Activated naive CD8-positive, alpha-beta T cell treated with anti-CD3 and anti-CD28 coated beads, Interleukin-2, amount 10 ng/mL, durations not matched to agents 7 days and 5 days (primary cell): ENCODE measurements at places on chromosomes 6 and 20. TPM values are rescaled to one million over a fixed set of nuclear protein-coding genes. Genes with fewer than 3 reads are reported as not detected.
A peak's percentile ranks its signal among the peaks of the same experiment; 100 is the strongest.

The SEL1L2 gene
- total RNA-seq: not detected

The PGBD1 gene
- 3.4 TPM for total RNA-seq

The FAM209B gene
- total RNA-seq: 1.1 TPM

The SOBP gene
- 1.4 TPM for total RNA-seq

The TMEM200A gene
- total RNA-seq: 1.4 TPM

DNA sequence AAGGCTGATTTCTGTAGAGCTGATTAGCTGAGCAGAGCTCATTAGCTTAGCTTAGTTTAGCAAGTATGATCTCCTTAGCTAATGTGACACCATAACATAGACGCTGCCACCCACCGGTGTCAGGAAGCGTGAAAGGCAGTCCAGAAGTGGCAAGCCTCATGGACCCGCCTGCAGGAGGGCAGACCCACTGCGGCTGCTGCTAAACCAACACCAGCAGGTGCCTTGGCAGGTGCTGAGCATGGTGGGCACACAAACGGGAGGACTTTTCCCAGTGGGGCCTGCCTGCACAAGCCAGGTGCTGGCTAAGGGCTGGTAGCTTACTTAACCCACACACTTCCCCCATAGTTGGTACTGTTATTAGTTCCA is 22.7 kb downstream of the ZDHHC14 start:
- no peaks in the 10 kb centered on the region for H3K4me1 ChIP-seq
- no peak overlapping the region for H3K4me3 ChIP-seq
- no peak overlapping the region for H3K27ac ChIP-seq
- no peaks in the 10 kb centered on the region for H3K36me3 ChIP-seq
- DNase-seq: no peak

DNA sequence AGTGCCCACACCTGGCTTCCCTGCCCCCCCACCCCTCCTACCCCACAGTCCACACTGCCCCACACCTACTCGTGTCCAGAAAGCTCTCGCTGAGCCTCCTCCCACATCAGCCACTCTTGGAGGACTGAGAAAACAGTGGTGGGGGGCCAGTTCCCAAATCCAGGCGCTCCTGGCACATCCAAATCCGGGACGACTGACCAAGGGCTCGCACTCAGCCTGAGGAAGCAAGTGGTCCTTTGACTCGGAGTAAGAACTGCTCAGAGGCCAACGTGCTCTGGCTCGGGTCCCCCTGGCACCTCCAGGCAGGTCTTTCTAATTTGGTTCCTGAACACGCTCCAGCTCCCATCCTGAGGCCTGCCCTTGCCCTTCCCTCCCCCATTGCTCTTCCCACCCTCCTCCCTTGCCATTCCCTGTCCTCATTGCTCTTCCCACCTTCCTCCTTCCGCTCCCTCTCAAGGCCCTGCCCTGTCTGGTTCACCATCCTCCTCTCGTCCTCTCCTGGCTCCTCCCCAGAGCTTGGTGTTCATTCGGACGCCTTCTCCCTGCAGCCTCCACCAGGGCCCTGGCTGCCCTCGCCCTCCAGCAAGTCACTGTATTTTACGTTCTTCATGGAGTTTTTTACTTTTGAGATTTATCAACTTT is 83.6 kb downstream of the THBS2 start:
- DNase-seq: no peak
- no peak overlapping the region for H3K4me3 ChIP-seq
- H3K27ac ChIP-seq: no peak overlapping the region
- no peaks in the 10 kb centered on the region for H3K36me3 ChIP-seq
- peaks cover 2% of the 10 kb centered on the region for H3K27me3 ChIP-seq
- no peaks in the 10 kb centered on the region for H3K4me1 ChIP-seq

DNA sequence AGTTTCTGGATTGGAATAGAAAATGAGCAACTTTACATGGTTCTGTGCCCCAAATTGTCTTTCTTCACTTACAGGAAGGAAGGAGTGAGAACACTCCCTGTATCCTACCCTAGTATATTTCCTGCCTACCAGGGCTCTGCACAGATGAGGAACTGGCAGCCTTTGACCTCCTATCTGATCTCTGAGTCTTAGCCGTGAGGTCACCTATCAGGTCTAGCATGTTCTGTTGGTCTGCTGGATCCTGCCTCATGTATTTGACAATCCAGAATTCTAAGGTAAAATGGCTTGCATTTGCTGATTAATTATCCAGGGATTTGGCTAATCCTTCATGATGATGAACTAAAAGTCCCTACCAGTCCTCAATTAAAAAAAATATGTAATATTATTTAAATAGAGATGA is 35.0 kb upstream of the TRAM2 start:
- H3K4me1 ChIP-seq: no peaks in the 10 kb centered on the region
- H3K27ac ChIP-seq: no peak overlapping the region
- no peaks in the 10 kb centered on the region for H3K36me3 ChIP-seq
- H3K4me3 ChIP-seq: no peak overlapping the region

DNA sequence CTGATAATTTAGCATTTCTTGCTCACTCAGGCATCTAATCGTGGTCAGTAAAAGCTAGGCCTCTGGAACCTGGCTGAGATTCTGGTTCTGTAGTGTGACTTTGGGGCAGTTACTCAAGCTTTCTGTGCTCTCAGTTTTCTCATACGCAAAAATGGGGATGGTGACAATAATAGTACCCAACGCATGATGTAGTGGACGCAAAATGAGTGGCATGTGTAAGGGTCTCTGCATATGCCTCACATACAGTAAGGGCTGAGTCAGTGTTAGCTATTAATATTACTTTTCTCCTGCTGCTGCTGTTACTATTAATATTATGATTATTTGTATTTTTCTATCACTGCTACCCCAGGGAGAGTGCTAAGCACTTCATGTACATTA is 686 bp downstream of the GINS1 start:
- peak overlapping the region; percentile 84 for H3K4me3 ChIP-seq
- H3K36me3 ChIP-seq: peaks cover 20% of the 10 kb centered on the region
- H3K4me1 ChIP-seq: peaks cover 16% of the 10 kb centered on the region
- DNase-seq: no peak

GRCh38 chr6:54802775-54803634 is 43.6 kb upstream of the FAM83B start:
- H3K36me3 ChIP-seq: no peaks in the 10 kb centered on the region
- DNase-seq: no peak
- H3K27me3 ChIP-seq: no peaks in the 10 kb centered on the region

DNA sequence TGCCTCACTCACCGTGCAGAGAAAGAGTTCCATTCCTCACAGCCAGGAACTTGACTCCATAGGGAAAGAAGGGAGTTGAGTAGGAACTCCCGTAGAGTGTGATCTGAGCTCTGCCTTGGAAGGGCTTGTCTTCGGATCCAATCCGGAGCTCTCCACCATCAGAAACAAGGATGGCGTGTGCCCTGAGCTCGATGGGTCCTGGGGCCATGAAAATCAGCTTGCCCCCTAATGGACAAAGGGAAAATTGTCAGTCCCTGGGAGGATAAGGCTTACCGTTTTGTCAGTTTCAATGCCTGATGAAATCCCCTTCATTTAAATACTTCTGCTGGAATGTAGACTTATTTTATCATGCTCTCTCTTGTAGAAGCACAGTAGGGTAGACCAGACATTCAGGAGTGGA is 153.3 kb downstream of the PKHD1 start:
- DNase-seq: no peak
- H3K27me3 ChIP-seq: no peaks in the 10 kb centered on the region
- no peaks in the 10 kb centered on the region for H3K36me3 ChIP-seq
- no peak overlapping the region for H3K4me3 ChIP-seq
- H3K27ac ChIP-seq: no peak overlapping the region

- H3K27me3 ChIP-seq: no peaks in the 10 kb centered on the region
- H3K4me1 ChIP-seq: peaks cover 5% of the 10 kb centered on the region
- no peaks in the 10 kb centered on the region for H3K36me3 ChIP-seq
Measured at GRCh38 chr20:64229507-64230061, 26.0 kb upstream of the PCMTD2 start.

- H3K4me1 ChIP-seq: no peaks in the 10 kb centered on the region
- peak overlapping the region; percentile 62 for H3K4me3 ChIP-seq
- no peak overlapping the region for H3K27ac ChIP-seq
- DNase-seq: peak; percentile 32
- no peaks in the 10 kb centered on the region for H3K36me3 ChIP-seq
Measured at GRCh38 chr6:77650098-77650663, 2.7 kb upstream of the MEI4 start.

DNA sequence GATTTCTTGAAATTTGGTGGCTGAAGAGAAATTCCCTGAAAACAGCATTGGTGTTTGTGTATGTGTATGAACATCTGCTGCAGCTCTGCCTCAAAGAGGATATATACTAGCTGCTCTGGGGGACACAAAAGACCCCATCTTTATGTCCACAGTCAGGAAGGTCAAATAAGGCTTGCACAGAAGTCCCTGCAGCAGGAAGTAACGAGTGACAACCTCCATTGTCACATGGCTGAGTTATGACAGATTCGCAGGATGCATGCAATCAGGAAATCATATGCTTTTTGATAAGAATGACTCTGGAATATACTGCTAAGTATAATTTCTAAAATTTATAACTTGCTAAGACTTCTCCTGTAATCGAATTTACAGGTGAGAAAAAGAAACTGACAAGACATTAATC is 225.9 kb upstream of the CST7 start:
- DNase-seq: no peak
- no peaks in the 10 kb centered on the region for H3K36me3 ChIP-seq
- H3K27ac ChIP-seq: no peak overlapping the region
- peaks cover 2% of the 10 kb centered on the region for H3K4me1 ChIP-seq
- H3K4me3 ChIP-seq: no peak overlapping the region

DNA sequence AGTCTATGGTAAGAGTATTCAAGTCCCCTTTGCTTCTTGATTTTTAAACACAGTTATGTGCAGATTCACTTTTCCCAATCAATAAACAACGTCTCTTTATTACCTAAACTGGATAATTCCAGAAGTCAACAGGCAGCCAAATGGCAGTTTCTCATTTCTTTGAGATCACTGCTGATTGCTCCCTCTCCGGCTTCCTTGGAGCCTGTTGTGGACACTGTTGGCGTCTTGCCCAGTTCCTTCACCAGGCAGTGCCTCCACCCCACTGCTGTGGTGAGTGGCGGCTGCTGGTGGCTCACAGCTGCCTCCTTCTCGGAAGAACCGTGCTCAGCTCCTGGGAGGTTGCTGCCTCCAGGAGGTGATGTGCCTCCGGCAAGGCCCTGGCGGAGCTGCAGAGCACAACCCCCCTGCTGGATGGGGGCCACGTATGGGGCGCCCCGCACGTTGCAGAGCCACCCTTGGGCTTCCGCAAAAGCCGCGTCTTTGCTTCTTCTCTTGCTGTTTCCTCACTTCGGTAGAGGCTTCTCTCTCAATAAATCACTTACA is 105.1 kb upstream of the CNKSR3 start:
- no peak overlapping the region for H3K27ac ChIP-seq
- no peaks in the 10 kb centered on the region for H3K4me1 ChIP-seq
- no peak for DNase-seq
- H3K4me3 ChIP-seq: no peak overlapping the region
- no peaks in the 10 kb centered on the region for H3K36me3 ChIP-seq

DNA sequence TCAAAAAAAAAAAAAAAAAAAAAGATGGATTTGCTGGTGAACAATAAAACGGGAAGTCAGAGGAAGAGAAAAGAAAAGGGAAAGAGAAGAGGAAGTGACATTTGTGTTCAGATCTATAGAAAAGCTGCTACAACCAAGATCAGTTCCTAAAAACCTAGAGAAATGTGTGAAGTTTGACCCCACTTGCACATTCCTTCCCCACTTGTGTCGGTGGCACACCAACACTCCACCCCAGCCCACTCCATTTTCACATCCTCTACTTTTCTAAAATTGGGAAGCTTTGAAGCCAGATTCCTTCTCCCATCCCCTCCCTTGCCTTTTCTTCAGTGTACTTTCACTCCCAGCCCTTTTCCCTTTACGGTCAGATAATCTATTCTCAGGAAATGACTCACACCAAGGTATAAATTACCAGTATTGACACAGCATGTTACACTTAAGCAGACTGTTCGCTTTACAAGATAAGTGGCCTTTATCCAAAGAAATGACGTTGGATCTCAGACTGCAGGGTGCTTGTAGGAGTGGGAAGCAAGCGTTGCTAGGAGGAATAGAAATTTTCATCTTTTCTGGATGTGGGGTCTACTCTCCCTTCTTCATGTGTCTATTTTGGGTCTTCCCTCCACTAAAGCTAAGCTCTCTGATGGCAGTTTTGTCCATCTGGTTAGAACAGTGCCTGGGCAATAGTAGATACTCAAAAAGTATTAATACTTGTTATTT is 92.5 kb upstream of the ADGRF1 start:
- no peak overlapping the region for H3K4me3 ChIP-seq
- no peak for DNase-seq
- H3K4me1 ChIP-seq: peaks cover 5% of the 10 kb centered on the region

DNA sequence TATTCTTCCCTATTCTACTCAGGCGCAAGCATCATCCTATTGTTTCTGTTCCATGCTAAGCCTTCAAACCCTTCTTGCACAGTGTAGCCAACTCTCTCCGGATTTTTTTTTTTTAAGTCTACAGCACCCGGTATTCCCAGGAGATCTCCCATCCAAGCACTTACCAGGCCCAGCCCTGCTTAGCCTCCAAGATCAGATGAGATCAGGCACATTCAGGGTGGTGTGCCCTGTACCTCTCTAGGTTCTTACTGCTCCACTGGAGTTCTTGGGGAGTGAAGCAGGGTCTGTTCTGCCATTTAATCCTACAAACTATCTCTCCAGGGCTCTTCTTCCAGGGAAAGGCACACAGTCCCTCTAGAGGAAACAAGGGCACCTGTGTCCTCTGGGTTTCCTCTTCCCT is 14.9 kb upstream of the NUP153 start:
- no peak overlapping the region for H3K27ac ChIP-seq
- no peak for DNase-seq
- no peak overlapping the region for H3K4me3 ChIP-seq

DNA sequence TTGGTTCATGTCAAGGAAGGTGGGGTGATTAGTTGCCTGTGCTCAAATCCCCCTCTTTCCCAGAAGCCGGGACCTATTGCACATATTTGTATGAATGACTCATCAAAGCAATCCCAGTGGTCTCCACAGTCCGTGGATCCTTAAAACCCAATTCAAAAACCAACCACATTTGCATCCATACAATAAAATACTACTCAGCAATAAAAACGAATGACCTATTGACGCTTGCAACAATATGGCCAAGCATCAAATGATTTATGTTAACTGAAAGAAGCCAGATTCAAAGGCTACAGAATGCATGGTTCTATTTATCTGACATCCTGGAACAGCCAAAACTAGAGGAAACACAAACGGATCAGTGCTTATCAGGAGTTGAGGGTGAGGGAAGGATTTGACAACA is 275.4 kb downstream of the PTPRT start:
- no peaks in the 10 kb centered on the region for H3K27me3 ChIP-seq
- no peaks in the 10 kb centered on the region for H3K4me1 ChIP-seq
- no peaks in the 10 kb centered on the region for H3K36me3 ChIP-seq
- DNase-seq: no peak

GRCh38 chr6:14550822-14551221 is 433.2 kb downstream of the CD83 start:
- no peak overlapping the region for H3K4me3 ChIP-seq
- H3K4me1 ChIP-seq: no peaks in the 10 kb centered on the region
- H3K36me3 ChIP-seq: no peaks in the 10 kb centered on the region
- DNase-seq: no peak
- H3K27ac ChIP-seq: no peak overlapping the region
